ENCODE measurements at places on chromosomes 11 and 22.

DNA sequence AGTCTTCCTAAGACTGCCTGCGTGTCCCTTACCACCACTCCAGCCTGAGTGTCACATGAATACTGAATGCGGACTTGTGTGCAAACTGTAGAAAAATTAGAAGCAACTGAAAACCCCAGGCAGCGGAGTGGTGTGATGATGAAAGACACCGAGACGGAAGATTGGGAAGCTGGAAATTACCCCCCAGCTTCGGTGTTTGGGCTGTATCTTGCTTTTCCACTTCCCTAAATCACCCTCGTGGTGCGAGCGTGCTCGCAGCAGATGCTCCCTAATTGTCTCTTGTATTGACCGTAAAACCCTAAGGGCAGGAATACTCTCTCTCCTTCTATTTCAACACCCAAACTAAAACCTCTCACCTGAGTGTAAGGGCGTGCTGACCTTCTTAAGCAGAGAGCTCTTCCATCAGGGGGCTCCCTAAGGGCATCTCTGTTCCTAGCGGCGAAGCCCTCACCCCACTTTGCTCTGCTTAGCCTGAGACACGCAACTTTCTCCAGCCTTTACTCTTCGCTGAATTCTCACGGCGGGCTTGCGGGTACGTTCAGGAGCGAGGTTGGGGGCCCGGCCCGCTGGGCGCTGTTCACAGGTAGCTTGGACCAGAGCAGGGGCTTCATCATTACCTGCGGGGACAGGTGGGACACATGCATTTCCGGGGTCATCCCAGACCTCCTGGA is 62.4 kb downstream of the CRYBB2 start:
- no peak for DNase-seq

DNA sequence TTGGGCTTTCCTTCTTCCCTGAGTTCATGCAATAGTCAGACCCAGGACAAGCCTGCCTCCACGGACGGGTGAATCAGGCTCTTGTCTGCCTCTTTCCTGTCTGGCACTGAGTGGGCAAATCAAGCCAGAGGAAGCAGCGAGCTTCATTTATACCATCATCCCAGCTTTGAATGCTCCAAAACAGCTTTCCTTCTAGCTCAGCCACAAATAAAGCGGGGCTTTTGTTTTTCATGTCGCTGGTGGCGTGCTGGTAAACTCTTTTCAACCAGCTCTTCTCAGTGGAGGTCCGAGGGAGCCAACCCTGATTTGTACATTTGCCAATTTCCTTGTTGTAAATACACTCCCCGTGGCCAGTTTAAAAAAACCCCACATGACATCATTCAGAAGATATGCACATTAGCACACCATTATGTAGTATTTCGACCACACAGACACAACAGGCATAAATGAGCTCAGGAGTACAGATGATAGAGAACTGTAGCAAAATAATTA is 8.6 kb downstream of the C11orf91 start:
- no peak for DNase-seq

GRCh38 chr11:55714982-55715888 is 53.2 kb downstream of the OR4C6 start:
- DNase-seq, result no peak

DNA sequence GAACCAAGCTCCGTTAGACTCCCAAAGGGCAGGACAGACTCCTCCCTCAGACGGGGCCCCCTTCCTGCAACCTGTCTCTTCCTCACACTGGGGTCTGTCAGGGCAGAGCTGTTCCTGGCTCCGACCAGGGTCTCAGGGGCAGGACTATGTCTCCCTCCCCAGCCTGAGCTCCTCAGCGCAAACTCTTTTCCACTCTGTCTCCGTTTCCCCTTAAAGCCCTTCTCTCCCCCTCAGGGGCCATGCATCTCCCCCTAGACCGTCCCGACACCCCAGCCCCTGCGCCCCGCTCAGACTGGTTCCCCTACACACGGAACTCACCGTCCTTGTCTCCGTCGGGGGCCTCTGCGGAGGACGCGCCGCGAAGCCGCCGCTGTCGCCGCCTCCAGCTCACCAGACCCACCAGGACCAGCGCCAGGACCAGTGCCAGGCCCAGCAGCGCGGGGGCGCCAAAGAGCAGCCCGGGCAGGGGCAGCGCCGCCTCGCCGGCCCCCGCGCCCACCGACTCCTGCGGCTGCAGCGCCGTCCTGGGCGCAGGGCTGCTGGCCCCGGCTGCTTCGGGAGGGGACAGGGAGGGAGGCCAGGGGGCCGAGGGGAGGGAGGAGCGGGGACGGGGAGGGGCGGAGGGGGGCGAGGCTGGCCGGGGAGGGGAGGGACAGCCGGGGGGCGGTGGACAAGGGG is 684 bp downstream of the TNFRSF13C start:
- DNase-seq, result peak; percentile 68

- DNase-seq, result no peak
Observed at GRCh38 chr11:126680131-126680530, 320.4 kb downstream of the KIRREL3 start.

- DNase-seq, result no peak
Observed at GRCh38 chr11:63667995-63668795, 3.0 kb downstream of the ATL3 start.

DNA sequence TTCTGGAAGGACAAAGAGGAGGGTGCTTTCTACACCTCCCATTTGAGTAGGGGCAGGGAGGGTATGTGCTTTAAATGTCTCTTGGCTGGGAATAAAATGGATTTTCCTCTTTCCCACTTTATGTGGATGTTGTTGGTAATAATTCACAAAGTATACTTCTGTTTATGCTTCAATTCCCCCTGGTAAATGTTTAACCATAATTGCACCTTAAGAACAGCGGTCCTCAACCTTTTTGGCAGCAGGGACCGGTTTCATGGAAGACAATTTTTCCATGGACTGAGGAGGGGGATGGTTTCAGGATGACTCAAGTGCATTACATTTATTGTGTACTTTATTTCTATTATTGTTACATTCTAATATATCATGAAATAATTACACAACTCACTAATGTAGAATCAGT is 4.0 kb upstream of the TP53AIP1 start:
- no peak for DNase-seq

DNA sequence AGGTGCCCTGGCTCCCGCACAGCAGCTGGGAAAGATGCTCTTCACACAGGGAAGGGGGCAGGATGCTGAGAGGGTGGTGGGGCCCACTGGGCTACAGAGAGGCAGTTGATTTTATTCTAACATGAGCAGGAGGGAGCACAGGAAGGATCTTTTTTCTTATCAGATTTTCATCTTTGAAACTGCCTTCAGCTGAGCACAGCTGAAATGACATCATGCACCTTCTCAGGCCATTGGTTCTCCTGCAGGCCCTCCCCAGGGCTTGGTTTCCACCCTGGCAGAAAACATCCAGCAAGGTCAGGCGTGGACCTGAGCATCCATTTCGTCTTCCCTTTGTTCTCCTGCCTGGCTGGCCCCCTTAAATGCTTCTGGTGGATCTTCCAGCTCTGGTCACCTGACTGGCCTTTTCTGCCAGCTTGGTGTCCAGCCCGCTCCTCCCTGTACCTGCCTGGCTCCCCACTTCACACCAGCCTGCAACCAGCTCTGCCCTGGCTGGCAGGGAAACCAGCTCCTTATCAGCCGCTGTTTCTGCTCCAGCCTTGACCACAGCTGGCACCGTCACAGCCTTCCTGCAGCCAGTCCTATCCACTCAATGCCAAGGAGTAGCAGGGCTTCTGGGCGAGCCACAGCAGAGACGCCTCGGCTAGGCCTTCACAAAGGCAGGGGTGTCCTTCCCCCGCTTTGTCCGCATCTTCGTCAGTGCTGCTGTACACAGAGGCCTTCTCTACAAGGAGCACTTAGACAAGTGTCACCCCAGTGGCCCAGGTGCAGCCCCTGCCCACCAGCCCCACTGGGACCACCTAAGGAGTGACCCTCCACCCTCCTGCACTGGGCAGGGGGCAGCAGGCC is 36.5 kb downstream of the TOM1 start:
- DNase-seq, result no peak

- no peak for DNase-seq
Observed at GRCh38 chr11:6350043-6350442, 29.7 kb upstream of the CAVIN3 start.

- DNase-seq, result no peak
Observed at GRCh38 chr11:126914941-126915340, 85.6 kb downstream of the KIRREL3 start.

DNA sequence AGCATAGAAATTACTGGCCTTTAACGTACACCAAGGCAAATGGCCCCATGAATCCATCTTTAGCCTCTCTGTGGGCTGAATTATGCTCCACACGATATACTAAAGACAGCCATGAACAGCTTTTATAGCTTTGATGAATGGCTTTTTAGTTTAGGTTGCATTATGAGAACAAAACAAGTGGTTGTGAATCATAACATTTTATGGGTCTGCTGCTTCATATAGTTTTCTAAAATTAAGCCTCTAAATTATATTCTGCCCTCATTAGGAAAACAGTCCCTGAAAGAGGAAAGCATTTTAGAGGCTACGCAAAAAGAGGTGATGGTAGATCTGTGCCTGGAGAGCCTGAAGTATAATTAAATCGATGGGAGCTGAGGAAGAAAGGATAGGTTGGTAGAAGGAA is 221.3 kb downstream of the CADM1 start:
- DNase-seq, result no peak

GRCh38 chr11:111370902-111371578 is 8.0 kb downstream of the POU2AF1 start:
- no peak for DNase-seq

- no peak for DNase-seq
Observed at GRCh38 chr11:71338801-71339395, 86.5 kb upstream of the SHANK2 start.

DNA sequence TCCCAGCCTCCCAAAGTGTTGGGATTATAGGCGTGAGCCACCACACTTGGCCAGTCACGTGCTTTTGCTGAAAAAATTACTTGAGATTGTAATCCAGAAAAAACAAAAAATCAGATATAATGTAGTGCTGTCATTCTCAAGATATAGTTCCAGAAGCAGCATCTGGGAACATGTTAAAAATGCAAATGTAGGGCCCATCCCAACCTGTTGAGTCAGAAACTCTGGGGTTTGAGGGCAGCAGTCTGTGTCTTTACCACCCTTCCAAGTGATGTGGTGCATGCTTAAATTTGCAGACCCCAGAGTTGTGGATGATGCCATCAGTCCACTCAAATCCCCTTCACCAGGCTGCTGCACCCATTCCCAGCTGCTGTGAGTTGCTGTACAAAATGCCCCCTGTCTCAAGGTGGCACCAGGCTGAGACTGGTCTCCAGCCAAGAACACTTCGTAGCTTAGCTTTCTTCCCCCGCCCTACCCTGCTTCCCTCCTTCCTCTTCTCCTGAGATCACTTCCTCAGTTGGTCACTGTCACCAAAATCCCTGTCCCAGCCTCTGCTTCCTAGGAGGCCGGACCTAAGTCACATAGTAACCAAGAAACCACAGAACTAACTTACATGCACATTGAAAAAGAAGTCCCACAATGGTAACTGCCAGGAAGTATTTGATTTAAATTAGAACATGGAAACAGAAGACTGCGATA is 18.2 kb upstream of the ARRB1 start:
- no peak for DNase-seq

GRCh38 chr11:75151346-75152047 is 590 bp downstream of the SLCO2B1 start:
- DNase-seq, result no peak

GRCh38 chr11:23202611-23203010 is 342.3 kb upstream of the CCDC179 start:
- DNase-seq, result no peak

DNA sequence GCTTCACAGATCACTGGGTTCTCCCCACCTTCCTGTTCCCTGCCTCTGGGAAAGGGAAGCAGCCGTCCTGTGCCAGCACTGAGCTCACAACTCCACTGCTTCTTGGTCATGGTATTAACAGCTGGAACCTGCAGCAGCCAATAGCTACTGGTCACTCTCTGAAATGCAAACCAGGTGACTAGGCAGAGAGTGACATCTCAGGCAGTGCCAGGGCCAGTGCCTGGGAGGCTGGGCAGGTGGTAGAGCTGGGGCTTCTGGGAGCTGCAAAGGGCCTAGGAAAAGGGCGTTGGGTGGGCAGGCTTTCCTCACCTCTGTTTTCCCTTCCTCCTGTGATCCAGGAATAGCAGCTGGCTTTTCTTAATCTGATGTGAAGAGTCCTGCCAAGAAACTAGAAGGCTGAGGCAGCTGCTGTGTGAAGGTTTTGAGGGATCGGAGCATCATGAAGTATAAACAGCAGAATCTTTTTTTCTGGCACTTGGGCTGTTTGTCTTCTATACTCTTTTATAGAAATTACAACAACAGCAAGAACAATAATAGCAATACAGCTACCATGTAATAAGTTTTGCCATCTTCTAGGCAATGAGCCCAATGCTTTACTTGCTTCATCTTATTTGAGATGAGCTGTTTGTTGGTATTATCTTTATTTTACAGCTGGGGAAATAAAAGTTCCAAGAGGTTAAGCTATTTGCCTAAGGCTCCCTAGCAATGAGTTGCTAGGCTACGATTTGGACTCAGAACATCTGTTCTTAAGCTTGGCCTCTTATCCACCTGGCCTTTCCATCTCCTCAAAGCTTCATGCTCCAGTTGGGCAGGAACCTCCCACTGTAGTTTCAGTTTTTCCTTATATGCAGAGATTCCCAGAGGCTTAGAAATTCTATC is 22.0 kb upstream of the CD44 start:
- no peak for DNase-seq

- no peak for DNase-seq
Observed at GRCh38 chr11:46353698-46354097, 6.4 kb downstream of the DGKZ start.

DNA sequence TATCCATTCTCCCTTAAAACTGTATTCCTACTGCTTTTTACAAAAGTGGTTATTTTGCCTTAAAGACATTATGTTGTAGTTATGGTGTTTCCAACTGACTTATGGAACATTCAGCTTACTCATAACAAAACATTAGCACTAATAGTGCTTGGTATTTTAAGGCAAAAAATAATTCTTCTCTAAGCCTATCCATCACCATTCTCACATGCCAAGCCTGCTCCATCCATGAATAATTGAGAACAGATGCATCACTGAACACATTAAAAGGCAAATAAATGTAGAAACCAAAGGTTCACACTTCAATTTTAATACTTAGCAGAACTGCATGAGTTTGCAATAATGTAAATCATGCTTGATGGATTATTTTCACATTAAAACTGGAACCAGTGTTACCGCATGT is 42.3 kb upstream of the DDI1 start:
- no peak for DNase-seq

DNA sequence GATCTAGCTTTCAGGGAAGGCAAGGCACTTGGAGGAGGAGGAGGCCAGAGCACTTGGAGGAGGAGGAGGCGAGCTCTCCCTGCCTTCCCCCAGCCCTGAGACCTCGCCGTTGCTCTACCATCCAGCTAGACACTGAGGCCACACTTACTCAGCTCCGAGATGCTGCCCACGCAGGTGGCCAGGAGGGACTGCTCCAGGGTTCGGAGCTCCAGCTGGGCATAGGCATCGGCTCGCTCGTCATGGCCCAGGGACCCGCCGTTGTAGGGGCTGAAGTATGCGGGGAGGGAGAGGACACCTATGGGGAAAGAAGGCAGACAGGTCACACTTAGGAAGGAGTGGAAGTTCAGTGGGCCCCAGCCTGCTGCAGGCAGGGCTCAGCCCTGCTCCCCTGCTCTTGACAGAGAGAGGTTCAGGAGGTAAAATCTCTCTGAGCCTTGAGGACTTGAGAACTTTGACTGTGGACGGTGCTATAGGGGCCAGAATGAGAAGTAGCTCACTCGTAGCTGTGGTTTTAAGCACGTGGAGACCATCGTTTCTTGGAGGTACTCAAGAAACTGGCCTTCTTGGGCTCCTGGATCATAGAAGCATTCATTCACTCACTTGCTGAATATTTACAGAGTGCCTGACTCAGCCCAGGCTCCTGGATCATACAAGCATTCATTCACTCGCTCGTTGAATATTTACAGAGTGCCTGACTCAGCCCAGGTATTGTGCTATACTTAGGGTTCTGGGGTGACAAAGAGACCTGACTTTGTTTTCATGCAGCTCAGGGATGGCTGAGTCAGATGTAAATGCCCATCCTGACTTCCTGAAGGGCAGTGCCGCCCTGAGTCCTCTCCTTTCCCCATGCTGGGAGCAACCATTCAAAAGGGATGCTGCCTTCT is 99.2 kb downstream of the NAT10 start:
- no peak for DNase-seq
